ENCODE measurements at places on chromosomes 12 and 14.

DNA sequence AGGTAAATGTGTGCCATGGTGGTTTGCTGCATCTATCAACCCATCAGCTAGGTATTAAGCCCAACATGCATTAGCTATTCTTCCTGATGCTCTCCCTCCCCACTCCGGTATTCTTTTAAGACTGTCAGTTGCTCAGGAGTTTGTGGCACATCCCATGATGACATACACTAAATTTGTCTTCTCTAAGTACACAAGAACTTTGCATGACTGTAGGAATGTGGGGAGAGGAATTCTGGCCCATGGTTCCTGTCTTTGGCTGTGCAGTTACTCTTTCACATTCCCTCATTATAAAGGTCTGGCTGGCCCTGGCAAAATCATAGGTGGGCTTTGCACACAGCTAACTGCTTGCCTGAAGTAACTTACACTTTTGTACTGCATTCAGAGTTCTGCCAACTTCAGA is 30.3 kb downstream of the HMGA2 start:
- peak; percentile 46 for DNase-seq

GRCh38 chr12:120234643-120235368 is 30.7 kb downstream of the PXN start:
- peak; percentile 95 for DNase-seq

DNA sequence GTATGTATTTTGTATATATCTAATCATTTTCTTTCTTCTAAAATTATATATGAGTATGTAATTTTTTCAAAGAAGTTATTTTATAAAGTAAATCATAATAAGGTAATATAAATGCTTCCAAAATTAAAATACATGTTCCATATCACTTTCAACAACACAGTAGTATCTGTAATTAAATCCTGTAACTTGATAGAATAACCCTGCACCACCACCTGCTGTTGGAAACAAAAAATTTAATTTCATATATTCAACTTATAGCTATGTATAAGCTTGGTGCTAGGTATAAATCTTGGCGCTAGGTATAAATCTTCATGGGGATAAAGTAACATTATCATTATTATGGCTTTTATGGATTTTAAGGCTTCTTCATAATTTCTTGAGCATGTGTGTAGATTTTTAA is 149.7 kb upstream of the DCN start:
- DNase-seq = no peak

DNA sequence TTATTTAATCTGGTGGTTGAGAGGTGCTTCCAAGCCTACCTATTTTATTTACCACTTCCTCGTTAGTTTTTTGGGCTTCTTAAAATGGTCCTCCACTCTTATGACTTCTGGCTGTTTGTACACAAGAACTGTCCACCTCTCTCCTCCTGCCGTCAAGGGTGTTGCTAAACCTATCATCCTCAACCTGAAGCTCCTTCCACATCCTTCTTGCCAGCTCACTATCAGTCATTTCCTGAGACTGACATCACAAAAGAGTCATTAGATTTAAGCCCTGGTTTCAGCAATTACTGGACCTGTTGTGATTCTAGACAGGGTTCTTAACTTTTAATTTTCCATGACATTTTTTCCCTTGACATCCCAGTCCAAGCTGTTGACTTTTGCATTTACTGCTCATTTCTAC is 91.9 kb downstream of the BICD1 start:
- peak; percentile 78 for DNase-seq

DNA sequence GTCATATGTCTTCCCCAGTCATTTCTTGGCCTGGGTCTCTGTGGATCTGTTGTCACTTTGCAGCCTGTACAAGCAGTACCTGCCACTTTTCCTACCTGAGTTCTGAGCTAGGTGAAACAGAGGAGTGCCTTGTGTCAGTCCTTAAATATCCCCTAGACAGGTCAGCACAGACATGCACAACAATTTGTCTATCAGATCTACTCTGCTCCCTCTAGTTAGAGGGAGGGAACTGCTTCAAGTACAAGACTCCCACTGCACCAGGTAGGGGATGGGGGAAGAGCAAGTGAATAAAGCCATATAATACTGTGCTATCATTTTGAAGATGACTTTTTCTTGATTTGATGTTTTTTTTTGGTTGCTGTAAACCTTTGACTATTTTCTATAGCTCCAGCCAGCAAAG is 39.4 kb downstream of the MIPOL1 start:
- DNase-seq = no peak

- DNase-seq = no peak
These were observed 1.6 kb downstream of the GDF11 start for GRCh38 chr12:55744340-55745030.

GRCh38 chr12:95117178-95117599 is 43.8 kb upstream of the NR2C1 start:
- DNase-seq = peak; percentile 68

DNA sequence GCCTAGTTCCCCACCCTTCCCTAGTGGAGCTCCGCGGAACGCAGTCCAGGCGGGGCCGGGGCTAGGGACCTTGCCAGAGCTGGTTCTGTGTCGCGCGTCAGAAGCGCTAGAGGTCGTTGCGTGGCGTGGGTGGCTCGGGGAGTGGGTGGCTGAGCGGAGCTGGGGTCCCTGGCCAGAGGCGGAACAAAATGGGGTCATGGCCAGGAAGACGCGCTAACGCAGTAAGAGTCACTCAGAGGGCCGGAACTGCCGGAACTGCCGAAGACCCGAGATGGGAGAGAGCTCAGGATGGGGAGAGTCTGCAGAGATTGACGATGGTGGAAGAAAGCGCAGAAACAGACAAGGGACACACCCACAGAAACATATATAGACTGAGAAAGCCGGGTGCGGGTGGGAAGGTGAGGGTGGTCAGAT is 4.8 kb downstream of the DGKA start:
- no peak for DNase-seq

DNA sequence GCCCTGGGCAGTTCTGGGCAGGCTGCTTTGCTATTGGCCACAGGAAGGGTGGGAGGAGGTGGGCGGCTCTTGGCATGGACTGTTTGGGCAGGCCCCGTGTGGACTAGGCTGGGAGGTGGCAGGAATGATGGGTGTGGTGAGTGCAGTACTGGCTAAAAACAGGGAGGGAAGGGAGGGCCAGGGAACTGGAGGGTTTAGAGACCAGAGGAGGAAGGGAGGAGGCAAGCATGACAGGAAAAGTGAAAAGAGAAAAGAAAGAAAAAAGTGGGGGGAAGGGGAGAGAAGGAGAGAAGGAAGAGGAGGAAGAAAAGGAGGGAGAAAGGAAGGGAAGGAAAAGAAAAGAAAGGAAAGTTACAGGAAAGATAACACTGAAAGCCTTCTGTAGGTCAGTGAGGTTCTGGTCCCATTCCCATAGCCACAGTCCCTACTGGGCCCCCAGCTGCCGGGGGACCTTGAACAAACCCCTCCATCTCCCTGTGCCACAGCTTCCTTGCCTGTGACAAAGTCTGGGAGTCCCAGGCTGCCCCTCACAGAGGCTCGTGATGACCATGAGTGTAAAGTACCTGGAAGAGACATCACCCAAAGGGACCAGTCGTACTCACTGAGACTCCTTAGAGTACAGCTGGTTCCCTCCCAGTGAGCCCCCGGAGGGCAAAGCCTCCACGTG is 1.1 kb upstream of the C14orf132 start:
- peak; percentile 14 for DNase-seq
